Stimulated activated CD4-positive, alpha-beta T cell treated with anti-CD3 and anti-CD28 coated beads, Interleukin-12 subunit alpha, Interleukin-12 subunit beta, amount 100 ng/mL, for 48 hours (primary cell): ENCODE measurements at places on chromosomes 3 and 15.

DNA sequence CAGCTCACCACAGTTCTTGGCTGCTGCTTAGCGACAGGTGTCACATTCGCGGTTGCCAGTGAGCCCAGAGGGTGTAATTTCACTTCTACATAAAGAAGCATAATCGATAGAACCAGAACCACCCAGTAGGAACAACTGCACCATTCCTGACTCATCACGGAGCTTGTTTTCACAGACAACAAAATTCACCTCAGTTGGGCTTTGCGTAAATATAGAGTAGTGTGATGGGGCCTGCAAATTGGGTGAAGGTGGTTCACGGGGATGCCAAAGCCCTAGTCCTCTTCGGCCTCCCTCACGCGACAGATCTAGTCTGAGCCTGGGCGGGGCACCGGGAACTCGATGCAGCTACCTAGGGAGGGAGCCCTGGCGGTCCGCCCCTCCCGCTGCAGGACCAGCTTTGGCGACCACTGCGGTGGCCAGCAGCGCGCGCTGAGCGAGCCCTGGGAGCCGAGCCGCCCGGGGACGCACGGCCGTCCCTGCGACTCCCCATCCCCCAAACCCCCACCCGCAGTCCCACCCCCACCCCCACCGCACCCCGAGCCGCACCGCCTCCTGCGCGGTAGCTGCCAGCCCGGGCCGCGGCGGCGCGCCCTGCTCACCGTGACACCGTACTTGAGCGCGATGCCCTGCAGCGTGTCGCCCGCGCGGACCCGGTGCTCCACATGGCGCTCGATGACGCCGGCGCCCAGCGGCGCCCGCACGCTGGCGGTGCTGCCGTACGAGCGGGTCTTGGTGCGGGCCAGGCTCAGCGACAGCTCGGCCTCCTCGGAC lies 519 bp downstream of the LYSMD2 start:
- DNase-seq: no peak

GRCh38 chr3:158337110-158337509 lies 227.2 kb downstream of the RSRC1 start:
- DNase-seq: no peak

GRCh38 chr3:133410191-133410892 lies 10.5 kb downstream of the BFSP2 start:
- no peak for DNase-seq

DNA sequence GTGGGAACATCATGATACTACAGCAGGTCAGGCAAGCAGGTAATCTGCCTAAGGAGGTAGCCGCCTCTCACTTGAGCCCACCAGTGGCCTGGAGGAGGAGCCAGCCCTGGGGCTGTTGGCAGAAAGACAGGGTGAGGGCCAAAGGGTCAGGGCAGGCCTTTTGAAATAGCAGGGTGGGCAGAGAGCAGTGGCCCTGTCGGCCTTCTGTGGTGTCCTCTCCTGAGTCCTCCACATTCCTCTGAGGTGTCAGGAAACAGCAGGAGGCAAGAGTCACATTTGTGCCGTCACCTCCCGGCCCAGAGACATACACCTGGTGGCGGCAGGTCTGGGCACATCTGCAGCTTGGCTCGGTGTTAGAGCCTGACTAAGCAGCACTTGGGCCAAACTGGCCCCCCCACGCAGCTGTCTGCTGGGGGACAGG lies 3.9 kb upstream of the BNC1 start:
- no peak for DNase-seq

GRCh38 chr3:188232656-188233055 lies 78.7 kb downstream of the LPP start:
- DNase-seq: no peak

DNA sequence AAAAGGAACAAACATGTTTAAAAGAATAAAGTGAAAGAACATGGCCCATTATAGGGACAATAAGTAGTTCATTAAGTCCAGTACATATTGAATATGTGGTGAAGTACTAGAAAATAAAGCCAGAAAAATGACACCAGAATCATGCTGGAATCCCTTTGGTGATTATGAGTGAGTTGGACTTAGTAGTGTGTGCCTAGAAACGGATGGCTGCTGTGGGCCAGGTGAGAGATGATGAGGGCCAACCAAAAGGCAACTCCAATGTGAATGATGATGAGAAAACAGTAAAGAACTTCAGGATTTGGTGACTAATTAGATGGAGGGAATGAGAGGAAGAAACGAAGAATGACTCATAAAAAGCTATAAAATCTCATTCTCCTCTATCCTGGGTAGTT lies 3.3 kb downstream of the CRYGS start:
- no peak for DNase-seq

- DNase-seq: no peak
Measured at GRCh38 chr3:124451630-124452317, 278.5 kb upstream of the UMPS start.

GRCh38 chr3:53511246-53511645 lies 16.8 kb downstream of the CACNA1D start:
- no peak for DNase-seq

- DNase-seq: no peak
Measured at GRCh38 chr3:14678015-14678503, 3.1 kb downstream of the C3orf20 start.

GRCh38 chr15:70588613-70589012 lies 174.7 kb downstream of the UACA start:
- no peak for DNase-seq

DNA sequence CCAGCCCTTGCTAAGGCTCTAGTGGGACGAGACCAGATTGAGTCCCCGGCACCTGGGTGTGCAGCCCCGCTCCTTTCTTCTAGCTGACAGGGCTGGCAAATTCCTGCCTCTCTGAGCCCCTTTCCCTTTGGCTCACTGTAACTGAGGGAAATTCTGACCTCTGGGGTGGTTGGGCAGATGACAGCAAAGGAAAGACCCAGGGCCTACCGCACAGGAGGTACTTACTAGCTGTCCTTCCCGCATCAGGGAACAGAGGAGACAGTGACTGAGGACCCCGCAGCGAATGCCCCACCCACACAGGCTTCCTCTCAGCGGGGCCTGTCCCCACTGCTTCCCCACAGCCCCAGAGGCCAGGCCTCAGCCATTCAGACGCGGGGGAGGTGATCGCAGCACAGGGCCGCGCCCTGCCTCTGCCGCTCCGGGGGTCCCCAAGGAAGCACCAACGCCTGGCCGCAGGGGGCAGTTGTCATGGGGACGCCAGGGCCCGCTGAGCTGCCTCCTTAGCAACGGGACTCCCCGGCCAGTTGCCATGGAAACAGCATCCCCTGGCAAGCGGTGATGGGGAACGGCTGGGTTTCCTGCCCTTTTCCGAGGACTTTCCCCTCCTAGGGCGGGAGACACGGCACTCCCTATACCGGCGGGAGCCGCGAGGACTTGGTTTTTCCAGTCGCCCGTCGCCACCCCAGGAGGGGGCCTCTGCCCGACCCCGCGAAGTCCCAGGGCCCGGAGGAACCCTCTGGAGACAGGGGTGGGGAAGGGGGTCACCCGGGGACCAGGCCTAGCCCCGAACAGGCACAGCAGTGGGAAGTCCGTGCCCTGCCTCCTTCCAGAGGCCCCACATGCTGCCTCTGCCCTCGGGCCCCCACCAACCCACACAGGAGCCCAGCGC lies 50.1 kb downstream of the HCN4 start:
- DNase-seq: no peak

DNA sequence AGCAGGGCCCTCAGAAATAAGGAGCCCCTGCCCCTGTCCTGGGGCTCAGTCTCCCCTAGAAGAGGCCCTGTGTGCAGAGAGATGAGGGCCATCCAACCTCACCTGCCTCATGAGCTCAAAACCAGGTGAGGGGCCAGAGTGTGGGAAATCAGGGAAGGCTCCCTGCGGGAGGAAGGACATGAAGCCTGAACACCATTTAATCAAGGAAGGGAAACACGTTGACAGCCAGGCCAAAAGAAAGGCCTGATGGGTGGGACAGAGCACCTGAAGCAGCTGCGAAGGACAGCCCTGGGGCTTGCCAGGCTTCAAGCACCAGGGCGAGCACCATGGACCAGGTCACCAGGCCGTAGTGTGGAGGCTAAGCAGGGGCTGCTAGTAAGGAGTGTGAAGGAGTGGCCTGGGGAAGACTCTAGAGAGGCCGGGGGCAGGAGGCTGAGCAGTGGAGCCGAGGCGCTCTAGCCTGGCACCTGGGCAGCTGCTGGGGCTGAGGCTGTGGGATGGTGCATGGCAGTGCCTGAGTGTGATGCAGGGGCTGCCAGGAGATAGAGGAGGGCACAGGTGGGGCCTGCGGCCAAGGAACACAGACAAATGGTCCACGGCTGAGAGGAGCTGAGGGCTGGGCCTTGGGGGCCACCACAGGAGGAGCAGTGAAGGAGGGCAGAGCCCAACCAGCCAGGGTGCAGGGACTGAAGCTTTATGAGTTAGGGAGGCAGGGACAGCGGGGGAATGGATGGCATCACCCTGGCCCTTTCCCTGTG lies 16.1 kb downstream of the ACAA1 start:
- DNase-seq: no peak

- no peak for DNase-seq
Measured at GRCh38 chr3:141234283-141234682, 2.7 kb downstream of the PXYLP1 start.

- no peak for DNase-seq
Measured at GRCh38 chr3:38597502-38598060, 51.9 kb downstream of the SCN5A start.

DNA sequence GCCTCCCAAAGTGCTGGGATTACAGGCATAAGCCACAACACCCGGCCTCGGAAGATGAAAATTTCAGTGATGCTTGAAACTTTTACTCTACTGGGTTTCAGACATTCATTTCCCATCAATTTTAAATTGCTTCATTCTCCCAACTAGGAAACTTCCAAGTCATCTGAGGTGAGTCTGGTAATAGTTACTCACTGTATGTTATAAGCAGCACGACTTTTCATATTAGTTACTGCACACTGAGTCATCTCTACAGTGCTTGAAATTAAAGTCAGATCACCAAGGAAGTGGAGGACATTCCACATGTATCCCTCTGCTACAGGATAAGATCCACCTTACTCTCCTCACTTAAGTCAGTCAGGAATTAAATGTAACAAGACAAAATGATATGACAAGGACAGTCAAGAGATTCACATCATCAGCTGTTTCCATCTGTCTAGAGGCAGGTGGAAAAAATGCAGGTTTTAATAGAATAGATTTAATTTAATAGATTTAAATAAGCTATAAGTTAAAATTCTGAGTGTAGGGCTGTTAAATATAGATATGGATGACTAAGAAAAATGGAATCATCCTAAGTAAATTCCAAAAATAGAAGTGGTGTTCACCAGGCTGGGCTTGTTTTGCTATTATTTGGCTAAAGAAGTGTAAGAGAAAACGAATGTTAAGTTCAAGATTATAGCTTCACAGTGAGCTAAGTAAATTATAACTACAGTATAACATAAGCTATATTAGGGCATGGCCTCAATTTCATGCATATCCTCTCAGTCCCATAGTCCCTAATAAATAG lies 104.4 kb downstream of the TMCO5A start:
- no peak for DNase-seq

GRCh38 chr3:42666022-42666421 lies 12.5 kb downstream of the ZBTB47 start:
- DNase-seq: no peak

- no peak for DNase-seq
Measured at GRCh38 chr3:72800869-72801268, 47.4 kb downstream of the SHQ1 start.

DNA sequence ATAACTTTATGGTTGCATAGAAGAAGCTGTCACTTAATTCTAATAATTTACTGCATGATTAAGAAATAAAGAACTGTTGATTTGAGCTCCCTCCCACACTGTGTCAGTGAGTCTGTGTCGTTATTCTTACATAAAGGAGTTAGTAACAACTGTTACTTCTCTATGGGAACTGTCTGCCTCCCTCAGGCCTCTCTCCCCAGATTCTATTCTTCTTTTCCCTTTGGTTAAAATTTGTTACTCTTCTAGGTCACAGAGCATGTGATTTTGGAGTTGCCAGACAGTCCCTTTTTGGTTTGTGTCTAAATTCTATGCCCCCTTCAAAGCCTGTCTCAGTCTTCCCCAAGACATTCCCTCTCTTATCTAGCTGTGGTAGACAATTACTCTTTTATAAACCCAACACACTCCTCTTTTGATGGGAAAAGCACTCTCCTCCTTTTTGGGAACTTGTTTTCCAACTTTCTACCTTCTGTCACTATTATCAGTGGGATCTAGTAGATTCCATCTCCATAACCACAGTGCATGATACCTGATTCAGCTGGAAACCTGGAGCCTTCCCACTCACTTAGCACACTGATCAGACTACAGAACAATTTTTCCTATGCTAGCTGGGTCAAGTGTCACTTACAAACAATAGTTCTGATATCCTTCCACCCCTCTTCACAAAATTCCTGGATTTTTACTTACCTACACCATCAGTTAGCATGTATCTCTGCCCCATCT lies 422.1 kb upstream of the TGFBR2 start:
- no peak for DNase-seq

GRCh38 chr3:126936853-126937425 lies 46.0 kb upstream of the PLXNA1 start:
- DNase-seq: no peak

- no peak for DNase-seq
Measured at GRCh38 chr15:46386356-46386755, 751.5 kb downstream of the SQOR start.

DNA sequence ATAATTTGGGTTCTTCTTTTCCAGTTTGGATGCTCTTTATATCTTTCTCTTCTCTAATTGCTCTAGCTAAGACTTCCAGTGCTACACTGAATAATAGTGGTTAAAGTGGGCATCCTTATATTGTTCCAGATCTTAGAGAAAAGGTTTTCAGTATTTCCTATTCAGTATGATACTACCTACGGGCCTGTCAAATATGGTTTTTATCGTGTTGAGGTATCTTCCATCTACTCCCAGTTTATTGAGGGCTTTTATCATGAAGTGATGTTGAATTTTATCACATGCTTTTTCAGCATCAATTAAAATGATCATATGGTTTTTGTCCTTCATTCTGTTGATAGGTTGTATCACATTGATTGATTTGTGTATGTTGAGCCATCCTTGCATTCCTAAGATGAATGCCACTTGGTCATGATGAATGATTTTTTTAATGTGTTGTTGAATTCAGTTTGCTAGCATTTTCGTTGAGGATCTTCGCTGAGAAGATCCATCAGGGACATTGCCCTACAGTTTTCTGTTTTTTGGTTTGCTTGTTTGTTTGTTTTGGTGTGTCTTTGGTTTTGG lies 3.0 kb upstream of the LRRC34 start:
- DNase-seq: no peak

DNA sequence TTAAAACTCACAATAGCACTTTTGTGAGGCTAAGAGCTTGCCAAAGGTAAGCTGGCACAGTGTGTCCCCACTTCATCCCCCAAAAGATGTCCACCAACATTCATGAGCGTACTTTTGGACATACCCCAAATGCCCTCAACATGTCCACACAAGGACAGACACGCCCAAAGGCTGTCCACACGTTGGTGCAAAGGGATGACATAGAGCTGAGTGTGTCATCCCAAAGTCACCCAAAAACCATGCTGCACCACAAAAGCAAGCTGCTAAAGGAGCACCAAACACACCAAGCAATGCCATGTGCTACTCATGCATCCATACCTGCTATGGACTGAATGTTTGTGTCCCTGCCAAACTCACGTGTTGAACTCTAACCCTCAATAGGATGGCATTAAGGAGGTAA lies 57.9 kb downstream of the KLF13 start:
- DNase-seq: no peak
